ENCODE measurements at places on chromosomes 6 and 20.

DNA sequence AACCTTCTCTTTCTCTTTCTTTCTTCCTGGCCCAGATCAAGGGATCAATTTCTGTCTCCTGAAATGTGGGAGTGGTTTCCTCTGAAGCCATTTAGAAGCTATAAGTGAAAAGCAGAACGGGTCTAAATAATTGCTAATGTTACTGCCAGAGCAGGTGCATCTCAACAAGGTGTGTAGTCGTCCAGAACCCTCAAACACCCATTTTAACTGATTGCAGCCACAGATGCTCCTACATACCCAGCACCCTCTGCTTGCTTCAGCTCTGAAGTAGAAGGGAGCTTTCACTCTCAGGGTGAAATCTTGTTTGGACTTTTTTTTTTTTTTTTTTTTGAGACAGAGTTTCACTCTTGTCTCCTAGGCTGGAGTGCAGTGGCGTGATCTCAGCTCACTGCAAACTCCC lies 592.1 kb upstream of the ARID1B start:
- DNase-seq: no peak

DNA sequence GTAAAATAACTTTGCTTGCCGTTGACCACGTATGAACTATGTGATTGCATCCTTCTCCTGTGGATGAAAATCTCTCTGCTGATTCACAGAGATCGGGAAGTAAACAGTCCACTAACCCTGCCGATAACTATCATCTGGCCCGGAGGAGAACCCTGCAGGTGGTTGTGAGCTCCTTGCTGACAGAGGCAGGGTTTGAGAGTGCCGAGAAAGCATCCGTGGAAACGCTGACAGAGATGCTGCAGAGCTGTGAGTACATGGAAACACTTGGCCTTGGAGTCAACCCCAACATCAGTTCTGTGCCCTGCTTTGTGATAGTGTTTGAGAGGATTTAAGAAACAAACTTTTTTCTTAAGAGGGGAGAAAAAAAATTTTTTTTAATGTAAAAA lies 937 bp downstream of the TAF8 start:
- DNase-seq: no peak

GRCh38 chr6:82348130-82348529 lies 15.5 kb upstream of the TPBG start:
- DNase-seq: no peak

- no peak for DNase-seq
Observed at GRCh38 chr6:127134136-127134535, 15.7 kb downstream of the RSPO3 start.

GRCh38 chr20:47660983-47661700 lies 124.1 kb downstream of the SULF2 start:
- no peak for DNase-seq

DNA sequence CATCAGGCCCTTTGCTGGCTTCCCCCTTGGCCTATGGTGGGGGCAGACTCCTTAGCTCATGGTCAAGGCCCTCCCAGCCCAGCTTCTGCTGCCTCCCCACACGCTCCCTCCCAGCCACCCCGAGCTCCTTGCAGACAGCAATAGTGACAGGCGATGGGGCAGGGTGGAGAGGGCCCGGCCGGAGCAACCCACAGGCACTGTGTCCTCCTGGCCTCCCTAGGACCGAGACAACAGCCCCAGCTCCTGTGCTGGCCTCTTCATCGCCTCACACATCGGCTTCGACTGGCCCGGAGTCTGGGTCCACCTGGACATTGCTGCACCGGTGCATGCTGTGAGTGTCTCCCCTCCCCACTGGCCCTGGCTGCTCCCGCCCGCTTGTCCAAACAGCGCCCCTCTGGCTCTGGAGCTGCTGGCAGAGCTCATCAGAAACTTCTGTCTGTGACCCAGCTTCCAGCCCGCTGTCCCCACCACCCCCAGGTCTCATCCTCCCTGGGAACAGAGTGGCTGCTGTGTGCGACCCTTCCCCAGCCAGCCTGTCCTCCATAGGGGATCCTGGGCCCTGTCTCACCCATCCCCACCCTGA lies 21.8 kb downstream of the NPEPL1 start:
- DNase-seq: no peak

DNA sequence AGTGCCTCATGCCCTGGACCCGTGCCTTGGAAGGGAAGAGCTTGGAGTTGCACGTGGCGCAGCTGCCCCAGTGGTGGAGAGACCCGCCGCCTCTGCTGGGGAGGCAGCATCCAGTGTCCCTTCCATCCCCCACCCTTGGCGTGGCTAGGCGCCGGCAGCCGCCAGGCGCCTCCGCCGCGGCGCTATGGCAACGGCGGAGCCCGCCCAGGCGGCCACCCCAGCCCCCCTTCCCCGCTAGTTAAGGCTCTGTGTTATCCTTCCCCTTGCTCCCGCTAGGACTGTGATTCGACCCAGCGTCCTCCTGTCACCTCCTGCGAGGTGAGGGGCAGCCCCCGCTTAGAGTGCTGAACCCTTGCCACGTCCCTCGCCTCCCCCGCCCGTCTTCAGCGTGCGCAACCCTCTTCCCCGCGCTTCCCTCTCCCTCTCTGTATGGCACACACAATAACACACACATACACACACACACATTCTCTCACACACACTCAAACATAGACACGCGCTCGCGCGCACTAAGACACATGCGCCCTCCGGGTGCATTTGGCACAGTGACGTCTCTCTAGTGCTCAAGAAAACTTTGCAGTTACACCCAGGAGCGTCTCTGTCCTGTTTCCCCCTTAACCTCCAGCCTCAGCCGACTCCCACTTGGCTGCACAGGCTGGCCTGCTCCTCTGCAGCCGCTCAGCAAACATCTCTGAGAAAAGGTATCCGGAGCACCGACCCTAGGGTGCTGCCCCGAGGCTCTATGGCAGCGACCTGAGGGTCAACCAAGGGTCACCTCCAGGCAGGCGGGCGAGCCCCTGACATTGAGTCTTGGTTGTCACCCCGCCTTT lies 8.5 kb downstream of the GRIK2 start:
- no peak for DNase-seq

- no peak for DNase-seq
Observed at GRCh38 chr6:95553880-95554279, 23.5 kb upstream of the MANEA start.

DNA sequence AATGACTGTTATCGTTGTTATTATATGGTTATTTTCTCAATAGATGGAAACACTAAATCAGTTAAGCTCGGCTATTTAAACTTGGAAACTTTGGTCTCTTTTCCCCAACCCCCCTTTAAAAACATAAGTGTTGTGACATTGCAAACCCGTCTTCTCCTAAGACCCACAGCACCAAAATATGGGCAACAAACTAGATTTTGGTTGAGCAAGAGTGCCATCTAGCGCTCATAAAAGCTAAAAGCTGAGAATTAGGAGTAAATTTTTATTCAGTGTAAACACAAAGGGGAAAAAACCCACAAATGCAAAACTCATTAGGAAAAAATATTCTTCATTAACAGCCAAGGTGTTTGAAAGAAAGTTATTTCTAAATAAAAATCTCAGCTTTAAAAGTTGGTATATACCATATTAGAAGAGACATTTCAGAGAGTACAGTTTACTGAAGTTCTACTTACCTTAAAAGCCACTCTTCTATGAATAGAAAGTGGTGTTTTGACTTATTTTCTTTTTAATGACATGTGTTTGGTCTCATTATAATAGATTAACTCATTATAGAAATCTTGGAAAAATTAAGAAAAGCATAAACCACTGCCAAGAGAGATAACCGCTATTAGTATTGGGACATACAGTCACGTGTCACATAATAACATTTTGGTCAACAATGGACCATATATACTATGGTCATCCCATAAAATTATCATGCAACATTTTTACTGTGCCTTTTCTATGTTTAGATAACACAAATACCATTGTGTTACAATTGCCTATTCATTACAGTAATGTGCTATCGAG lies 21.1 kb downstream of the SESN1 start:
- peak; percentile 23 for DNase-seq

DNA sequence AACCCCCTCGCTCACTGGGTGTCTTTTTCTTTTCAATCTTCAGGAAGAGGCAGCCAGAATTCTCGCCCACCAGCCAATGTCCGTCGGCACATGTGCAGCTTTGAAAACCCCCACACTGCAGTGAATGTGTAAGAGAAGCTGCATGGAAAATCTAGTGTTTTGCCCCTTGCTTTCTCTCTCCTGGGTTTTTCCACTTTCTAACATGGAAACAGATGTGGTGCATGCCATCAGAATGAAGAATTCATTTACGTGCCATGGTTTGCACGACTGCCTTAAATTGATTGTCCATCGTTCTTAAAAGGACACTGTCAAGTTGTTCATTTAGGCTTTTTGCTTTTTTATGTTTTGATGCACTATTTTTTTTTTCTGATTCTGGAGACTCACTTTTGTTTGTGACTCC lies 117.1 kb upstream of the RAB32 start:
- no peak for DNase-seq

- DNase-seq: no peak
Observed at GRCh38 chr6:103538381-103538780, 1321.3 kb downstream of the HACE1 start.

DNA sequence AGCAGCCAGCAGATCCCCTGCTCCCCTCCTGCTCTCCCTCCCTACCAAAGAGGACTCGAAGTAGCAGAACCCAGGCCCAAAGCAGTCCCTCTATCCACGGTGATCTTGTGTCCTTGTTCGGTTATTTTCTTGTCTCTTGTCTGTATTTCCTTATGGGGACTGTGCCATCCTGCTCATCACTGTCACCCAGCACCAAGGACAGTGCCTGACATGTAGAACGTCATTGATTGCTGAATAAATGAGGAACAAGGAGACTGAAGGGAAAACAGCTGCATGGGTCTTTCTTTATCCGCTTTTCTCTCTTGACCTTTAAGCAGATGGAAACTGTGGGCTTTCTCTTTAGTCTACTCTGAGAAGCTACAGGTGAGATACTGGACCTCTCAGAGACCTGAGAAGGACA lies 29.4 kb upstream of the ZNF831 start:
- DNase-seq: no peak

GRCh38 chr6:113414511-113414910 lies 442.6 kb upstream of the MARCKS start:
- DNase-seq: no peak

DNA sequence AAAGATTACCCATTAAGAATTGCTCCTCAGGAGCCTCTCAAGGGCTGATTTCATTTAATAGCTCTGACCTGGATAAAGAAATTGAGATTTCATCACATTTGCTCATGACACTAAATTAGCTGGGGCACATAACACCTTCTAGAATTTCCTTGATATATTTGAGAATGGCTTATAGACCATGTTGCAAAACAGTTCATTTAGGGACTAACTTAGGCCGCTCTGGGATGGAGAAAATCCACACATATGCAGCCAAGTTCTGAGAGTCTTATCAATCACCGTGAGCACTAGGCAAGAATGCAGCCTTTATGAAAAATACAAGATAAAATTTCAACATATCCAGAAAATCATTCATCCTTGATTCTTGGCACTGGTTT lies 91.0 kb upstream of the MCHR2 start:
- no peak for DNase-seq

- no peak for DNase-seq
Observed at GRCh38 chr20:54122189-54122588, 51.6 kb downstream of the CYP24A1 start.

DNA sequence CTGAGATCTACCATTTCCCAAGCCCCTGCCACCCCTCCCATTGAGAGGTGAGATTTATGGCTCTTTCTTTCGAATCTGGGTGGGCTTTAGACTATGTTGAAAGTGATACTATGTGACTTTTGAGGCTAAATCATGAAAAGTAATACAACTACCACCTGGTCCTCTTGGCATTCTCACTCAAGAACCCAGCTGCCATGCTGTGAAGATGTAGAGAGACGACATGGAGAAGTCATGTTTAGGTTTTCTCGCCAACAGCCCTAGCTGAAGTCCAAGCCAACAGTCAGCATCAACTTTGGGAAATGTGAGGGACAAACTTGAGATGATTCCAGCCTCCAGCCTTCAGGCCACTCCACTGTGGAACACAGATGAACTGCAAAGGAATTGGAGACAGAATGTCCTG lies 108.7 kb downstream of the SCP2D1 start:
- no peak for DNase-seq

- DNase-seq: no peak
Observed at GRCh38 chr6:139549561-139550070, 175.2 kb upstream of the CITED2 start.

DNA sequence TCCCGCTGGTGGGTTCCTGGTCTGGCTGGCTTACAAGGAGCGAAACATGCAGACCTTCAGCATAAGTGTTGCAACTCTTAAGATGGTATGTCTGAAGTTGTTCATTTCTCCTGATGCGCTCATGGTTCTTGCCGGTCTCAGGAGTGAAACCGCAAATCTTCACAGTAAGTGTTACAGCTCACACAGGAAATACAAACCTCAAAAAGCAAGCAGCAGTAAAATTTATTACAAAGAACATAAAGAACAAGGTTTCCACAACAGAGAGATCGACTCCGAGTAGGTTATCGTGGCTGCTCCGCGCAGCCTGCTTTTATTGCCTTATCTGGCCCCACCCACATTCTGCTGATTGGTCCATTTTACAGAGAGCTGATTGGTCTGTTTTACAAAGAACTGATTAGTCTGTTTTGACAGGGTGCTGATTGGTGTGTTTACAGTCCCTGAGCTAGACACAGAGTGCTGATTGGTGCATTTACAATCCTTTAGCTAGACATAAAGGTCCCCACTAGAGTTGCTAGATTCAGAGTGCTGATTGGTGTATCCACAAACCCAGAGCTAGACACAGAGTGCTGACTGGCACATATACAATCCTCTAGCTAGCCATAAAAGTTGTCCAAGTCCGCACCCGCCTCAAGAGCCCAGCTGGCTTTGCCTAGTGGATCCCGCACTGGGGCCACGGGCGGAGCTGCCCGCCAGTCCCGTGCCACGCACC lies 39.2 kb downstream of the TRIM27 start:
- peak; percentile 34 for DNase-seq

- DNase-seq: no peak
Observed at GRCh38 chr6:147116056-147116455, 88.2 kb upstream of the STXBP5 start.

DNA sequence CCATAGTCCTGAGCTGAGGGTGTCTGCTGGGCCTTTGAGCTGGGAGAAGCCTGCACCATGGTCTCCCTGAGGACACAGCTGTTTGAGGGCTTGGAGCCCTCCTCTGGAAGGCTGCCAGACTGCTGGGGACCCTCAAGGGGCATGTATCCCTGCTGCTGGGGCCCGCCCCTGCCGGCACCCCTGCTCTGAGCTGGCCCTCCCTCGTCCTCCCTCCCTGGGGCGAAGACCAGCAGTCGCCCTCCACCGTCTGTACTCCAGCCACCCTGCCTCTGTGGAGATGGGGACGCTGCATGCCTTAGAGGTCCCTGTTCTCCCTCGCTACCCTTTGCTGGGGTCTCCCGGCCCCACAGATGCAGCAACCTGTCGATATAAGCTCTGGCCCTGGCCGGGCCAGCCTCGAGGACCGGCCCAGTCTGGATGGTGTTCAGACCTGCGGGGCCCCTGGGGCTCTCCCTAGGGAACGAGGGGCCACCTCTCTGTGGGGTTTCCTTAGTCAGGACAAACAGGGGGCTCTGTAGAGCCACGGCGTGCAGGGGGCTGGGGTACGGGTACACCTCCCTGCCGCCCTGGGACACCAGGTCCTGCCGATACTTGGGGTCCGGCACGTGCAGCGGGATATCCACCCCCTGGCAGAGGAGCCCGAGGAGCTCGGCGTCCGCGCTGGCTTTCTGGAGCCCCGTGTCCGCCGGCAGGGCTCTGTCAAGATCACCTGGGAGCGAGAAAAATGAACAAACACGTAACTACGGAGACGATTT lies 11.0 kb downstream of the DACT2 start:
- DNase-seq: no peak
